Bladder microvascular endothelial cell (primary cell): ENCODE measurements at places on chromosomes 6 and 20. TPM values are rescaled to one million over a fixed set of nuclear protein-coding genes. Genes with fewer than 3 reads are reported as not detected.

Gene PHACTR1
- 1.9 and 2.7 TPM in 2 replicates for total RNA-seq

Gene CCN6
- not detected in 2 replicates for total RNA-seq

Gene RIMS1
- total RNA-seq = 0.49 and 37.8 TPM in 2 replicates

Gene NKAIN4
- total RNA-seq = not detected in 2 replicates

Gene FOXA2
- not detected in 2 replicates for total RNA-seq

Gene MAFB
- total RNA-seq = 0.32 and 3.4 TPM in 2 replicates

Gene TGM2
- 265 and 1,184 TPM in 2 replicates for total RNA-seq

Gene PTK6
- 0.13 TPM in 1 of 2 replicates, not detected in the other for total RNA-seq

Gene AGER
- 0.44 and 0.81 TPM in 2 replicates for total RNA-seq

Gene SIRPB1
- 0.16 and 3.3 TPM in 2 replicates for total RNA-seq

Gene GINM1
- total RNA-seq = 29.8 and 48.5 TPM in 2 replicates

Gene CD93
- total RNA-seq = 429 and 519 TPM in 2 replicates

Gene BPIFB4
- total RNA-seq = not detected in 2 replicates

Gene PPIL6
- total RNA-seq = 0.16 and 0.82 TPM in 2 replicates

Gene ZDHHC14
- 8.6 and 49.3 TPM in 2 replicates for total RNA-seq

Gene NELFCD
- 42.7 and 64.7 TPM in 2 replicates for total RNA-seq

Gene ADTRP
- total RNA-seq = 0.76 and 1.3 TPM in 2 replicates

Gene PEDS1
- total RNA-seq = 9.6 and 15.4 TPM in 2 replicates

Gene TP53INP2
- total RNA-seq = 5.3 and 11.2 TPM in 2 replicates

Gene VIP
- total RNA-seq = 0.16 and 1.3 TPM in 2 replicates

Gene IP6K3
- not detected in 2 replicates for total RNA-seq

Gene FKBP1C
- total RNA-seq = 0.32 and 0.38 TPM in 2 replicates

Gene MYH7B
- total RNA-seq = 0.06 and 0.16 TPM in 2 replicates

Gene EMILIN3
- total RNA-seq = under 0.01 and 0.06 TPM in 2 replicates

Gene GNMT
- under 0.01 TPM in 1 of 2 replicates, not detected in the other for total RNA-seq

Gene SNAP25
- total RNA-seq = 0.25 and 0.32 TPM in 2 replicates

Gene DLL1
- 2.2 and 2.6 TPM in 2 replicates for total RNA-seq

Gene GTPBP2
- 34.5 and 68.4 TPM in 2 replicates for total RNA-seq

Gene RBM12
- total RNA-seq = 29.1 and 59.0 TPM in 2 replicates

Gene XKR7
- not detected in 2 replicates for total RNA-seq

Gene HAO1
- not detected in 2 replicates for total RNA-seq
